ENCODE measurements at places on chromosomes 4 and X. TPM values are rescaled to one million over a fixed set of nuclear protein-coding genes. Genes with fewer than 3 reads are reported as not detected.

Gene ARAP2
- 22.7 TPM for total RNA-seq

Gene USP51
- 2.7 TPM for total RNA-seq

DNA sequence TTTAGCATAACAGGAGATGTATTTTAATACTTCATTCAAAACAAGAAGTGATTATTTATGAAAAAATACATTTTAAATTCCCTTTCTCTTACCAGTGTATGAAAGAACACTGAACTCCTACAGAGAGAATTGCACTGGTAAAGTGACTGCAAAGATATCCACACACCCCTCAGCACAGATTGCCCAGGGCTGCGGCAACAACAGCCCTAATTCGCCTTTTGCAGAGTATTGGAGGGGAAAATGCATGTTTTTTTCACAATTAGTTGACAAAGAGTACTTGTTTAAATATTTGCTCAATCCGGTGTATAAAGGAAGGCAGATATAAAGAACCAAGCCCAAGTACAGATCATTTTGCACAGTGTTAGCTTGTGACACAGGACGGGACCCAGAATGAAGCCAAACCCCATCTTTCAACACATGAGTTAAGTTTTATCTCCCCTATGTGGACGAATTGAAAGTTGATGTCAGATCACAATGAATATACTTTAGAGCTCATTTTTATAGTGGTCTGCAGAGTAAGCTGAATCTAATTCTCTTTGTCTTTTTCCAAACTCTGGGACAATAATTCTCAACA, 551.4 kb upstream of the IGFBP7 start:
- H3K4me3 ChIP-seq, result no peak overlapping the region
- no peak for DNase-seq
- no peaks in the 10 kb centered on the region for H3K4me1 ChIP-seq
- no peaks in the 10 kb centered on the region for H3K36me3 ChIP-seq
- H3K27ac ChIP-seq, result no peak overlapping the region
- no peaks in the 10 kb centered on the region for H3K27me3 ChIP-seq

DNA sequence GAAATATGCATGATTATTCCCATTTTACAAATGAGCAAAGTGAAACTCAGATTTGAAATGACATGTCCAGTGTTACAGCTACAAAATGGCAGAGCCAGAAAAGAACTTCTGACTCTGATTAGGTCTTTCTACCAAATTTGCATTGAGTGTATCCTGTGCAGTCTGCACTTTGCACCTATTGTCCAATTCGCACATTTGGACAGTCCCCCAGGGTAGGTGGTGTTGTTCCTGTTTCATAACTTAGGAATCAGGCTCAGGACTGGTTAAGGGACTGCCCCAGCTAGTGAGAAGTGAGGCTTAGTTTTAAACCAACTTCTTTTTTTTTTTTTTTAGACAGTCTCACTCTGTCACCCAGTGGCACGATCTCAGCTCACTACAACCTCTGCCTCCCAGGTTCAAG, 137.9 kb upstream of the NALF2 start:
- no peak for DNase-seq
- no peak overlapping the region for H3K4me3 ChIP-seq
- no peak overlapping the region for H3K27ac ChIP-seq
- H3K27me3 ChIP-seq, result no peaks in the 10 kb centered on the region

DNA sequence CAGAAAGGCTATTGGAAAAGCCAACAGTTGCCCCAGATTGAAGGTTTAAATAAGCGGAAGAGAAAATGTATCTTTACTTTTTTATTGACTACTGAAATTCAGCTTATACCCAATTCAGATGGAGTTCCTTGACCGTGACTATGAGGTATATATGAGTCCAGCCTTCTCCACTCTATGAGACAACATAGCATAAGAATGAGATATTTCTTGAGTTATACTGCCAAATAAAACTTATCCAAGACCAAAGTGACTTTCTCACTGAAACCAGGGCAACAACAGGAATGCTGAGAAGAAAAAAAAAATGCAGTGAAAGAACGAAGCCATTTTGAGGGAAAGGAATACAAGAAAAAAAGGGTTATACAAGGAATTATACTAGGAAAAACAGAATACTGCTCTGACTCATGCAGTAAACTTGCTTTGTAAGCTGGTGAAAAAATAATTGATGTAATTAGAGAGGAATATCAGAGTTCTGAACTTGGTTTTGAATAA, 16.3 kb upstream of the PDK3 start:
- peaks cover 3% of the 10 kb centered on the region for H3K4me1 ChIP-seq
- H3K36me3 ChIP-seq, result no peaks in the 10 kb centered on the region
- H3K27ac ChIP-seq, result no peak overlapping the region
- H3K4me3 ChIP-seq, result no peak overlapping the region

- no peak for DNase-seq
- H3K27ac ChIP-seq, result no peak overlapping the region
- H3K4me1 ChIP-seq, result no peaks in the 10 kb centered on the region
- H3K27me3 ChIP-seq, result no peaks in the 10 kb centered on the region
Measured at GRCh38 chrX:47651043-47651905, 911 bp upstream of the ELK1 start.

All from aorta (tissue), 5 donors.